ENCODE measurements at places on chromosomes 12 and 14.

- no peak for DNase-seq
Measured at GRCh38 chr14:37170237-37170636, 2.2 kb downstream of the SLC25A21 start.

GRCh38 chr12:120710031-120710804 is at the start of gene UNC119B:
UNC119B (plus strand) TSS chr12:120710458; CDS start chr12:120710475, 17 bp downstream.
- DNase-seq: peak; percentile 60

DNA sequence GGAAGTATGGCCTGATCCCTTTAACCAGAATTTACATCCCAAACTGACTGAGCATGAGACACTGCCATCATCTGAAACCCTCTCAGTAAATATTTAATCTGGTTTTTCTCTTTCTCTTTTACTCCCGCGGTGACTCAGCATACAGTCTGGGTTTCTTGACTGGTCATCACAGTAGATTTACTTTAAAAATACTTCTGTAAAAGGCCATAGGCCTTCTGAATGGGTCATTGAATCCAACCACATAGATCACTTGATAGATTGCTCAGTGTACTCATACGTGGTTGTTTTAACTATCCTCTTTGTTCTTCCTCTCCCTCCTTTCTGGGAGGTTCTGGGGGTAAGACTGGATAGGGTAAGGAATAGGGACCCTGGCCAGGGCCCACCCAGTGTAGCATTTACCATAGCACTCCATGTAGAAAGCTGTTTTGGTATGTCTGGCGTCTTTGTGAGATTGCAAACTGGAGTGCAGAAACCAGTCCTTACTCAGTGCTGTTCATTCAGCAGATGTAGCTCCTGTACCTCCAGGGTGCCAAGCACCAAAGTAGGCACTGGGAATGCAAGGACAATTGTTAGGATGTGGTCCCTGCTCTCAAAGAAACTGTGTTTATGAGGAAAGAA is 165.7 kb downstream of the SRGAP1 start:
- DNase-seq: no peak

DNA sequence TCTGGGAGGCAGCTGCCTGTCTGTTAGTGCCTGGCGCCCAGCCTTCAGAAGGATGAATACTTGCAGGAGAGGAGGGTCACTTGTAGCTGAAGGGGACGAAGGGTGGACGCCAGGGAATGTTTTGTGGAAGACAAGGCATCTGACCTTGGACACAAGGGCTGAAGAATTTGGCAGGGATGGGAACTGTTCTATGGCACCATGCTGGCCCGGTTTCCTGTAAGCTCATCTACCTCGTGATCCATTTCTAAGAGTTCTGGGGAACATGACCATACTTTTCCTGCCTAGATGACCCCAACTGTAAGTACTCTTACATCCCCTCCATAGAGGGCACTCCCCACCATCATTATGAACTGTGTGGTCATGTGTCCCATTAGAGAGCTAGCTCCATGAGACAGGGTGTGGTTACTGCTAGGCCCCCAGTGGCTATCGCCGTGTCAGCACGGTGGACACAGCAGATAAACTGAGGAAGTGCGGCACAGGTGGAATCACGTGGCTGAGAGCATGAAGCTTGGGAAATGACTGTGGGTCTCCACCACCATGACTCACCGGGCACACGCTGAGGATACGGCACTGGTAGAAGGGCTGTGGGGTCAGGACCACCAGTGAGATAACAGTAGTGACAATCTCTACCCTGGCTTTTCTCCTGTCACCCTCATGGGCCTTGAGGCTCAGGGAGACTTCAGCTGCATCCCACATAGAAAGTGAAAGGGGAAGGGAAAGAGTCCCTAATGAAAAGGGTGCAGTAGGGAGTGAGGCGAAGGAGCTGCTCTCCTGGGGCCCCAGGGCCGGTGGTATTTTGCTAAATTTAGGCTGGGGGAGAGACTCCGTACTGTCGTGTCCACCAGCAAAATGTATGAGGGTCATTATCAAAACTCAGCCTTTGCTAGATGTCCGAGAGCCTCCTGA is 252.6 kb downstream of the FOXN3 start:
- DNase-seq: no peak

GRCh38 chr12:118288174-118288573 is 84.5 kb downstream of the TAOK3 start:
- no peak for DNase-seq

DNA sequence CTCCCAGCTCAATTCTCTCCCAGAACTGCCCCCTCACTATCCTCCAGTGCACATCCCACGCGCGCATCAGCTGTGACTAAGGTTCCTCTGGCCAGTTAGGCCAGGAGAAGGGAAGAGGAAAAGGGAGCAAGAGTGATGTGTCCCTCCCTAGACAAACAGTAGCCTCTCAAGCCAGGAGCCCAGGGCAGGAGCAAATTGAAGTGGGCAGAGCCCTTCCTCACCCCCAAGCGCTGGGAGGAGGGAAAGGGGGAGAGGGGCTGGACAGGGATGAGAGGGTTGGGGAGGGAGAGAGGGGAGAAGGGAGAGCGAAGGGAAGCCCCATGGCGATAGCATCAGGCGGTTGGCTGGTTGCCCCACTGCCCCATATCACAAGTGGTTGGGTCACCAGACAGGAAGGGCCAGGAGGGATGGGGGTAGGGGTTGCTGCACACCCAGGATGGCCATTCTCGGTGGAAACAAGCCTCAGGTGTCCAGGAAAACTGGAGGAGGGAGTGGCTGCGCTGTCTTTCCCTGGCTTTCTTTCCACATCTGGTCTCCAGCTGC is 1.1 kb downstream of the CD63 start:
- no peak for DNase-seq

- DNase-seq: peak; percentile 1
Measured at GRCh38 chr14:65019944-65020566, 33.4 kb downstream of the FNTB start.

- DNase-seq: peak; percentile 32
Measured at GRCh38 chr12:130761537-130762318, 45.6 kb upstream of the RIMBP2 start.

GRCh38 chr12:88931598-88931997 is 351.3 kb upstream of the KITLG start:
- DNase-seq: no peak

GRCh38 chr14:88552876-88553275 is 1.9 kb downstream of the PTPN21 start:
- no peak for DNase-seq
